Uterus (tissue), 4 donors: ENCODE measurements at places on chromosomes 3 and 15. TPM values are rescaled to one million over a fixed set of nuclear protein-coding genes. Genes with fewer than 3 reads are reported as not detected.

Gene MESP1
- total RNA-seq, result not detected

Gene PIGBOS1
- 25.9 TPM for total RNA-seq

Gene VWA5B2
- not detected for total RNA-seq

Gene METTL6
- 2.0 TPM for total RNA-seq

Gene AGTR1
- total RNA-seq, result 5.4 TPM

Gene COX5A
- total RNA-seq, result 70.5 TPM

Gene MORC1
- total RNA-seq, result not detected

Gene PIGZ
- 3.3 TPM for total RNA-seq

Gene SOX14
- total RNA-seq, result not detected

Gene PDIA3
- total RNA-seq, result 160 TPM

Gene CCDC13
- total RNA-seq, result 1.7 TPM

Gene LNP1
- total RNA-seq, result not detected

Gene TEX55
- total RNA-seq, result not detected

Gene PPP2R3A
- total RNA-seq, result 22.3 TPM

Gene ATP11B
- total RNA-seq, result 86.9 TPM

DNA sequence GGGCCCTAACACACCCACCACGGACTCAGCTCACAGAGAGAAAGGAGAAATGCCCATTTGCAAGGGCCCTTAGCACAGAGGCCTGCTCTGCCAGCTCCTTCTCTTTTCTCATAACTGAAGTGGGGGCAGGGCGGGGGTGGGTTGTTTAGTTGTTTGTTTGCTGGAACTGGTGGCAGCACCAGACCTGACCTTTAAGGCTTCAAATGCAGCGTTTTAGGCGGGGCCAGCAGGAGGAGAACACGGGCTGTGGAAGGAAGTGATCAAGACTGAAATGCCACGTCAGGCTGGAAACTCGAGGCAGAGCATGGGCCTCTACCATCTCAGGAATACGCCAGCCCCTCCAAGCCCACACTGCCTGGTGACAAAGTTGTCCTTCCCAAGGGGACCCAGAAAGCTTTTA lies 9.3 kb downstream of the CACNA2D2 start:
- DNase-seq, result no peak

DNA sequence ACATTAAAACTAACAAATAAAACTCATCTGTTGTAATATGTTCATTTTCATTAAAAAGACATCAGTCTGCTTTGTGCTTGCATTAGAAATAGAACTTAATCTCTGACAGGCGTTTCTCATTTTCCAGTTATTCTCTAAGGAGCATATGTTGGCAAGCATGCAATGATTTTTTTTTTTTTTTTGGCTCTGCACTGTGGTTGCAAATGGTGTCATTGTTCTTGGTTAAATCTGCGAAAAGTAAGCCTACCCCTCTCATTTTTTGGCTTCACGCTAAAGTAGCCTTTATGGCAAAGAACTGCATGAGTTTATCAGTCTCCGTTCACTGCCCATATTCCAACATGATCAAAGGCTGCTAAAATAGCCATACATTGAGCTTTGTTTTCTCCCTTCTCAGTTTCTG lies 403.2 kb downstream of the MECOM start:
- DNase-seq, result no peak

DNA sequence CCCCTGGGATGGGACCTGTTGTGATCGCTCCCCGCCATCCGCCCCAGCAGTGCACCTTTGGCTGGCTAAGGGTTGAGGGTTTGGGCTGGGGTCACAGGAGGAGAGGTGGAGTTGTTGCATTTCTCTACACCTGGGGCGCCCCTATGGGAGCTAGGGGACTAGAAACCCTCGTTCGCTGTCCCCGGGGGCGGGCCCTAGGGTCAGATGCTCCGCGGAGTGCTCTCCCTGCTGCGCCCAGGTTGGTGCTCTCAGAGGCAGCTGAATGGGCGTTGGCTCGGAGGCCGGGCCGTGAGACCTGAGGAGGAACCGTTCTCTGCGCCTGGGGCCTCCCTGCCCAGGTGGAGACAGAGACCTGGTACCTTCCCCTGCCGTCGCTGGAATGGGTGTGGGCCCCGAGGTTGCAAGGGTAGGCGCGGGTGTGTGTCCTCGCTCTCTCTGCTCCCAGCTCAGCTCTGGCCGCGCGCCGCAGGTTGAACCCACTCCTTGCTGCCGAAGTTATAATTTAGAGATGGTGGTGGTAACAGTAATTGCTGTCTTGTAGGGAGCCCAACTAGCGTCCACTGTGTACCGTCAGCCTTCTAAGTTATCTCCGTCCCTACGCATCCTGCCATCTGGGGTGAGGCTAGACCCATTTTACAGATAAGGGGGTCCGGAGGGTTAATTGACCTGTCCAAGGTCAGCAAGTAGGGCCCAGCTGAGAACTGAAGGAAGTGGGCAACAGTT lies 965 bp downstream of the FLNB start:
- no peak for DNase-seq

GRCh38 chr15:81296673-81297072 lies 27.3 kb downstream of the STARD5 start:
- DNase-seq, result no peak

- no peak for DNase-seq
Measured at GRCh38 chr3:174614036-174614435, 245.1 kb upstream of the NAALADL2 start.

GRCh38 chr3:33061782-33062181 lies 35.2 kb downstream of the GLB1 start:
- DNase-seq, result no peak

GRCh38 chr3:134636406-134636805 lies 14.4 kb downstream of the KY start:
- DNase-seq, result no peak

DNA sequence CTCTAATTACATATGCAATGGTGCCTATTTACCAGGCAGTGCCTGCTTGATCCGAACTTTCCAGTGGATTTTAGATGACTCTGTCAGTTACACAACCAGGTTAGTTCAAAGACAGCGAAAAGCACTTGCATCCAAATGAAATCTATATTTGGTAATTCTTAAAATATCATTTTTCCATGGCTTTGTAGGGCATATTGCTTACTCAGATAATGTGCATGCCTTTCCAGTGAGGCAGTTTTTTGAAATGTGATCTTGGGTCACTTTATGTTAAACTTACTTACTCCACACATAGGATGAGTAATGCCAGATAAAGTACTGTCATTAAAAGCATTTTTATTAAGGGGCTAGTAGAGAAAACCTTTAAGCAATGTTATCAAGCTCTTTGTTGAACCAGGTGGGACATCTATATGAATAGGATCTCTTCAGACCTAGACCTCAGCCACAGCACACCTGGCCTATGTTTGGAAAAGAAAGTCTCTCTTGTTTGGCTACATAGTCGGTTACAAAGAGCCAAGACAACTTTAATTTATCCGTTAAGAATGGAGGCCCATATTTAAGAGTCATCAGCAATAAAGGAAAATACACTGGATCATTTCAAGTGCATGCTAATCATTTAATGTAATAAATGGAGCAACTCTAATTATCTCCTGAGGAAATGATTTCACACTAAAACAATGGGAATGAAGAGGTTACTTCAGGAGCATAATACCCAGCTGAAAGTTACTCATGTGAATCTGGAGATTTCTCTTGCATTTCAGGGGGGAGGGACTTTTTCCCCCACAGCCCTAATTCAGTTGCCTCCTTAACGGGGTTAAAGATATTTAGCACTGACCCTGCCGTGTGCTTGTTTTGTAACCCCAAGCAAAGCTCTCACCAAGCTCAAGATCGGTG lies 56.3 kb upstream of the TMCO5A start:
- no peak for DNase-seq

DNA sequence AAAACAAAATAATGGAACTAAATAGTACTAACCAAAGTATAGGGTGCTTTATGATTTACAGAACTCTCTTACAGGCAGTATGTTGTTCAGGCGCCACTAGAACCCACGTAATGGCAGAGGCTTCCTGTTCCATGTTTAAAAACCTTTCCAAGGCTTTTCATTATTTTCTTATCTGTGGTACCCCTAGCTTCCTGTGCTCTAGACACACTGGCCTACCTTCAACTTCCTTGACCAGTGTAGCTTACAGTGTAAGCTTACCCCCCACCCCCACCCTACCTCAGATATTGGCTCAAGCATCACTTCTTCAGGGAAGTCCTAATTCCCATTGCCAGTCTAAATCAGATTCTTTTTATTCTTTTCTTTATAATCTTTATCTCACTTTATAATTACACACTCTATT lies 2.9 kb downstream of the NR2C2 start:
- DNase-seq, result no peak

GRCh38 chr3:44427683-44428082 lies 49.8 kb downstream of the ZNF445 start:
- no peak for DNase-seq

DNA sequence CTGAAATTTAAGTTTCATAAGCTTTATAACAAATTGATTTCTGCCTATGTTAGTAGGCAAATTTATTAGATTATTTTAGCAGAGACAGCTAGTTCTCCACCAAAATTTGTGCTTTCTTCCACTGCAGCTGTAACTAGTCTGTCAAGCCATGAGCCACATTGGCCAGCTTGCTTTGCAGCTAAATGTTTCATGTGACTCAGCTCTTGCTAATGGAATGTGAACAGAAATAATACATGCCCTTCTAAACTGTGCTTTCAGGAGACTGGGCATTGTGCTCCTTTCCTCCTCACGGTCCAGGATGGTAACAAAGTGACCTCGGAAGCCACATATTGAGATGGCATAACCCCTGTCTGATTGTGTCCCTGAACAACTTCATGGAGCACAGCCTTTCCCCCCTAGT lies 51.3 kb upstream of the KPNA4 start:
- DNase-seq, result no peak

DNA sequence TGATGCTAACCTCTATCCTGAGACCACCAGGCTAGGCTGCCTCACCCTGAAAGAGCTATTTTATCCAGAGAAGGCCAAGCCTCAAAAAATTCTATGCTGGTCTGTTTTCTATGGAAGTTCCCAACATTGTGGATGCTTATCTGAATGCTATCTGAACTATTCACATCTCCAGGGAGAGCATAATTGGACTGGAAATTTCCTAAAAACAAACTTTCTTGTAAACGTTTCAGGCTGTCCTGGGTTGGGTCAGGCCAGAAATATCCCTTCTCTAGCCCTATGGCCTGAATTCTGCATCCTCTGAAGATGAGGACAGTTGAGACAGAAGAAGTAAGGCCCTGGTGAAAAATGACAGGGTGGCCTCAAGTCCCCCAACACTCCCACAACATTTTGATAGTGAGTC lies 706.4 kb upstream of the NR2F2 start:
- no peak for DNase-seq

GRCh38 chr15:59364248-59364647 lies 8.4 kb downstream of the MYO1E start:
- DNase-seq, result no peak

DNA sequence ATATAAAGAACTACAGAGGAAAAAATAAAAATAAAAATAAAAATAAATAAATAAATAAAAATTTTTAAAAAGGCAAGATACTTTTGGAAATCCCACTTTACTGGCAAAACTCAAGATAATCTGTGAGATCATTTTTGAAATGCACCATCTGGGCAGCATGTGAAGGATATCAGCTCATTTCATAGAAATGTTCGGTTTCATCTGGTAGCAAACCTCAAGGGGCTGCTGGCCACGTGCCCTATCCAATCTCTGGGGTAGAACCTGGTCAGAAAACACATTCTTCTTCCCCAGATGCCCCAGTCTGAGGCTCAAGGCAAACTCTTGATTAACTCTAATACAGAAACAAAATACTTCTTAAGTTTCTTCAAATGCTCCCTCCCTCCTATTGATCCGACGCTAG lies 166.0 kb downstream of the FMN1 start:
- DNase-seq, result no peak

DNA sequence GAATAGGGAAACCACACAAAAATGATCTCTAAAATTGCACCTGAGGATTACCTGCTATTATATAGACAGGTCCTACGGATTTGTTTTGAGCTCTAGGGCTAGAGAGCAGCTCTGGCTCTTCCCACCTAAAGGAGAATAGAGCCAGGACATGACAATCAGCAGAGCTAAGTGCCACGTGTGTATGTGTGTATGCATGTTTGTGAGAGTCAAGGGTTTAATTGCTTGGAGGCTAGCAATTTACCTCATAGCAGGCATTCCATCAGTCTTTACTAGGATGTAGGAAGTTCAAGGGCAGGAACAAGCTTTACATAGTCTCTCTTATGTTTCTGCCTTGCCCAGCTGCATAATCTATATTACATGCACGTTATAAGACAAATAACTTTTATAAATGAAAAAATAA lies 498.2 kb downstream of the NSUN3 start:
- DNase-seq, result no peak

GRCh38 chr15:100216182-100216581 lies 125.6 kb downstream of the ADAMTS17 start:
- DNase-seq, result no peak

GRCh38 chr3:138842483-138843188 lies 7.9 kb upstream of the PIK3CB start:
- DNase-seq, result no peak

DNA sequence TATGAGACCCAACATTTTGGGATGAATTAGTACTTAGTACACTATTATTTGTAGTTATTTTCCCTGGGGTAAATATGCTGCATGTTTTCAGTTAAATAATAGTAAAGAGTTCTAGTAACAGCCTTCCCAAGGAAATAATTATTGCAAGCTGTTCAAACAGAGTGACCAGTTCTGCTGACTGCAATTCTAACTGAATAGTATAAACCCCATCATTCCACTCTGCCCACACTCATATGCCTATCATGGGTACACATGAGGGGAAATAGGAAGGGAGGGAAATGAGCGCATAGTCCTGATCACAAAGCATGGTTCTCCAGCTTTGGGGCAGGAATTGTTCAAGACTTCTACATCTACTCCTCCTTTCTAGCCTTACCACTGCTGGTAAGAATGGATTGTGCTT lies 18.7 kb downstream of the UQCC5 start:
- no peak for DNase-seq

DNA sequence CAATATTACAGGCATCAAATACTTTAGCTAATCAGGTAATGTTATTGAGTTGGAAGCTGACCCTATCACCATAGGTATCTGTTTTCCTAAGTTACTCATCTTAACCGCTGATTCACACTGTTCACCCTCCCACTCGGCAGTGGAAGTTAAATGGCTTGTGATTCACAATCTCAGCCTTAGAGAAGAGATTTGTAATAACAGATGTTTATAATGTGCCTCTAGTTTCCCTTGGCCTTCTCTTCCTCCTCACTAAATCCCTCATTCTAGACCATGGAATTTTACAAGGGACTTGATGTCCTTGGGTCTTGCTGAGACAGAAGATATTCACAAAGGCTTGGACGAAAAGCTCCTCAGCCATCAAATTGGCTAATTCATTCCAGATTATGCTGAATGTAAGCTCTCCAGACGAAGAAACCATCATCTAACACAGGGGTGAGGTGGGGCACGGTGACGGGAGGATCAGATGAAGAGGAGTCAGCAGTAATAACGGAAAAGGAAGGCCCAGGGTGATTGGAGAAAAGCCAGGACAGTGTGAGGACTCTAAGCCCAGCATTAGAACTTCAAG lies 931.7 kb downstream of the MCTP2 start:
- peak; percentile 48 for DNase-seq

- DNase-seq, result no peak
Measured at GRCh38 chr15:40298216-40298935, 9.4 kb downstream of the PLCB2 start.

DNA sequence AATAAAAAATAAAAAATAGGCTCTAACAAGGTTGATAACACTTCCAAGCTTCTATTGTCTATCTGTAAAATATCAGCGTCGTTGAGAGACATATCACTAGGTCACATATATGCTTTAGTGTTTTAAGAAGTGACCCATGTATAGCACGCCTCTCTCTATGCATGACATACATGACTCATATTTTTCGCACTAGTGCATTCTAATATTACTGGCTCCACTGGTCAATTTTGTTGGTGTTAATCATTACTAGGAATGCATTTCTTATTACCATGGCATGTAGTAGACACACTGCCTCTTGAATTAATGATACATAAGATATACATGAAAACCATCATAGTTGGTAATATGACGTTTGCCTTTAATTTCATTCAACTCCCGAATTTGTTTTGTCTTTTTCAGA lies 203.1 kb downstream of the CHL1 start:
- DNase-seq, result no peak
